Activated naive CD4-positive, alpha-beta T cell (primary cell): ENCODE measurements at places on chromosomes 3 and 15.

DNA sequence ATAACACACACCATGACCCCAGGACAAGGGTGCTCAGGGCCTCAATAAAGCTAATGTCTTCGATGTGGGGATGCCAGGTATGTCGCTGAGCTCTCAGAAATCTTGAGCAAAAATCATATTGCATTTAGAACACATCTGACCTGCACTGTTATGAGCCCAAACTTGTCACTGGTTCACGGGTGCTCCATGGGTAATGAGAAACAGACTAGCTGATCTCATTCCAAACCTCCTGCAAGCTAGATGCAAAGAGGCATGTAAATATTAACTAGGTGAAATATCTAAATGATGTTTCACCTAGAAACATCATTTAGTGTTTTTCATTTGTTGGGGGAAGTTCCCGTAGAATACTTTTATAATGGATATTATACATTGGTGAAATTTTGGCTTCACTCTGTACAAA lies 549.4 kb downstream of the OCA2 start:
- no peak for DNase-seq

DNA sequence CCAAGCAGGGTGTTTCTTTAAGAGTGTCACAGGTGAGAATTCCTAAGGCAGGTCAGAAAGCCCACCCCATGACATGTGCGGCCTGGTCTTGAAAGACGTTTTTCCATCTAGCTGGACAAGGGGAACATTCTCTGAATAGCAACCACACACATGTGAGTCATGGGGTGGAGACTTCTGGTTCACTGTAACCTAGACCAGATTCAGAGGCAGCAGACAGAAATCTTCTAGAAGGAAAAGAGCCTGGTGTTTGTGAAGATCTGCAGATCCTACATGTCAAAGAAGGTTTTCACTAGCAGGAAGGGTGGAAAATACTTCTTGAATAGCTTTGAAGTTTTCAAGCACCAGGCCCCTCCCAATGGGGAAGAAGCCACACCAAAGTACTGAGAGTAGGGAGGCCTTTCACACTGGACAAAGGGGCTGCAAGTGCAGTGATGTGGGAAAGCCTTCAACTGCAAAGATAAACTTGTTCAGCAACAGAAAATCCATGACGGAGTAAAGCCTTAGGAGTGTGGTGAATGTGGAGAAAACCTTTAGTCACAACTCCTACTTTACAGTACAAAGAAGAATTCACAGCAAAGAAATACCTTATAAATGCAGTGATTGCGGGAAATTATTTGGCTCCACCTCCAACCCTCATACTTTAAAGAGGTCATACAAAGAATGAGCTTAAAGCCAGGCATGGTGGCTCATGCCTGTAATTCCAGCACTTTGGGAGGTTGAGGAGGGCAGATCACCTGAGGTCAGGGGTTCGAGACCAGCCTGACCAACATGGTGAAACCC lies 17.6 kb downstream of the ADAM10 start:
- DNase-seq = no peak

GRCh38 chr3:187919544-187919943 lies 174.3 kb upstream of the BCL6 start:
- DNase-seq = no peak

GRCh38 chr3:16400106-16400931 lies 113.2 kb downstream of the RFTN1 start:
- no peak for DNase-seq

GRCh38 chr15:66403323-66403722 lies 16.6 kb downstream of the MAP2K1 start:
- no peak for DNase-seq

DNA sequence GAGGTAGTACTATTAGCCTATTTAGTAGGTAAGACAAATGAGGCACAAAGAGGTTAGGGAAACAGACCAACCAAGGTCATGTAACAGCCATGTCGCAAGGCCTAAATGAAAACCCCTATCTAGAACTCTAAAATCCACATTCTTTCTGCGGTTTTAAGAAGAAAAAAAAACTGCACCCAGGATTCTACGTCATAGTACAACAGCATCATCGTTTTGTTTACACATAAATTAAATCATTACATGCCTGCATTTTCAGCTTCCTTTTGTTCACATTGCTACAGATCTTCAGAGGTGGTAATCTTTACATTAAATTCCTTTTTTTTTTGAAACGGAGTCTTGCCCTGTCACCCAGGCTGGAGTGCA lies 548 bp upstream of the PSMD6 start:
- DNase-seq = no peak

DNA sequence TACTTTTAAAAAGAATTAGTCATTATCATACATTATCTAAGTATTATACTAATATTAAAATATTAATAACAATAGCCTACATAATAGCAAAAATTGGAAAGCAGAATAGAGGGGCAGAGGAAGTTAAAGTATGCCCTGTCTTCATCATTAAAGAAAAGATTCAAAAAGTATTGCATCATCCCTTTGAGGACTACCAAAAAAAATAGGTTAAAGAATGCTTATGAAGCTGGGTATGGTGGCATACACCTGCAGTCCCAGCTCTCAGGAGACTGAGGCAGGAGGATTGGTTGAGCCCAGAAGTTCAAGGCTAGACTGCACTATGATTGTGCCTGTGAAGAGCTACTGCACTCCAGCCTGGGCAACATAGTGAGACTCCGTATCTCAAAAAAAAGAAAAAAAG lies 207.7 kb downstream of the STT3B start:
- no peak for DNase-seq

GRCh38 chr3:186277268-186277909 lies 84.6 kb downstream of the DGKG start:
- no peak for DNase-seq

DNA sequence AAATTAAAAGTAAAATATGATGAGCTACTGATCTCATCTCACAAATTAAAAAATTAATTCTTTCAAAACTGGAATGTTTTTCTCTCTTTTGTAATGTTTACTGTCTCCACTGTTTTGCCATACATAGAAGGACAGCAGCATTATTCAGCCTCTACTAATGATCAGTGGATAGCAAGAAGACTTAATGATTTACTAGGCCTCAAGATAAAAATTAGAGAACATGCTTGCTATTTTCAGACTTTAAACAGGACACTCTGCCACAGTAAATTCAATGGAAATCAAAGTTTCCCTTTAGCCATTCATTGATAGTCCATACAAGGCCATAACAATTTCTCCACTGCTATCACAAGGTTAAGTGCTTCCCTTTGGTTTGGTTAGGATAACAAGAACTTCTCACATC lies 129.4 kb downstream of the TMCC1 start:
- DNase-seq = no peak

DNA sequence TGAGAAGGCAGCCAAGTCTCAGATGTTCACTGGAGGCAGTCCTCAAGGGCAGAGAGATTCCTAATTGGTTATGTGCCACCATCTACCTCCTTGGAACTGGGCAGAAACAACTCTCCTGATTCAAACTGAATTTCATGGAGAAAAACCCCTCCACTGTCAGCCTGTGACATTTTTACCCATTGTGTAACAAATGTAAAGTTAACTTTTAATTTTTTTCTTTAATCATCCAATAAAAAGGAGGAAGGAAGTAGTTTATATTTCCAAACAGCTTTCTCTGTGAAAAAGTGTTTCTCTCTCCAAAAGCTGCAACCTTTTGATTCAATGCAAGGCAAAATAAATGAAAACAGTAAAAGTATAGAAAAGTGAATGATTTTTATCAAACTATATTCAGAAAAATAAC lies 510 bp upstream of the COLQ start:
- DNase-seq = no peak

GRCh38 chr3:54670201-54671000 lies 257.5 kb downstream of the LRTM1 start:
- DNase-seq = no peak

DNA sequence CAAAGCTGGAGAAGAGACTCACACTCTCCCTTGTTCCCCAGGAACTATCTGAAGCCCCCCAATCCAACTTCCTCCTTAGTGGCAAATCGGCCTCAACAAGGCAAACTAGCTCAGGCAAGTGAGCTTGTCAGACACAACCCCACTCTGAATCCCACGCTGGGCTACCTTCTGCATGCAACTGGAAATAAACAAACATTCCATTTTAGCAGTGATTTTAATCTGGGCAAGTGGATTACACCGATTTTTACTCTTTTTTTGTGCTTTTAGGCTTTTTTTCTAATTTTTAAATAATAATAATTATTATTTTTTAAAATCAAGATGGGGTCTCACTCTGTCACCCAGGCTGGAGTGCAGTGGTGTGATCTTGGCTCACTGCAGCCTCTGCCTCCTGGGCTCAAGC lies 2.9 kb upstream of the NOX5 start:
- no peak for DNase-seq

DNA sequence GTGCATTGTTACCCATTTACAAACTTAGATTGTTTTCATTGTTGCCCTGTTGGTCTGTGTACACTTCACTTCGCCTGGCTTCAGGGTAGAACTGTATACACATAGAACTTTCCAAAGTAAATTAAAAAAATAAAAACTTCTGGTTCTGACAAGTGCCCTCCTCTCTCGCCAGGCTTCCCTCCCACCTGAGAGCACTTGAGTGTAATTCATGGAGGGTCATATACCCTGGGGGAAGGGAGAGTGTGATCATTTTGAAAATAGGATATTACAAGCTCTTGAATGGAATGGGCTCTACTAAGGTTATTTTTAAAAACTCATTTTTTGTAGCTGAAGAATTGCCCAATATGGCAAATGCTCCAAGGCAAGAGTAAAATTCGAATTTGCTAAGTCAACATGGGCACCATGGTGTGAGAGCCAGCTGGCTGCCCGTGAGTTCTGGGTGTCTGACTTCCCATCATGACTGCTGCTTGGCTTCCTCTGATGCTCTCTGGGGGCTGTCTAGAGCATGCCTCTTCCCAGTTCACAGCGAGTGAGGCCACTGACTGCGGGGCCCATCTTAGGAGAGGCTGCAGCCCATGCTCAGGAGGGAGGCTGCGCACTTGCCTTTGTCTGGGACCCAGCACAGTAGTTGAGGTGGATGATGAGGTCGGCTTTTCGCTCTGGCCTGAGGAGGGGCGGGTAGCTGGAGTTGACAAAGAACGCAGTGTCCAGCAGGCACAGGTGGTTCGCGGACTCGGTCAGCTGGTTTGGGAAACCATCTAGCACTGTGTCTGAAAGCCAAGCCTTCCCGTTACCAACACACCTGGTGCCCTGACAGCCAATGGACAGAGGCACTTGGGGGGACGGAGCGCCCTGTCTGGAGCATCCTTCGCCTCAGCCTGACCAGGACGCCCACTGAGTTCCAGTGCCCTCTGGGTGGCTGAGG lies 13.1 kb upstream of the EHD4 start:
- no peak for DNase-seq

GRCh38 chr3:23099677-23100076 lies 103.5 kb upstream of the UBE2E2 start:
- no peak for DNase-seq

DNA sequence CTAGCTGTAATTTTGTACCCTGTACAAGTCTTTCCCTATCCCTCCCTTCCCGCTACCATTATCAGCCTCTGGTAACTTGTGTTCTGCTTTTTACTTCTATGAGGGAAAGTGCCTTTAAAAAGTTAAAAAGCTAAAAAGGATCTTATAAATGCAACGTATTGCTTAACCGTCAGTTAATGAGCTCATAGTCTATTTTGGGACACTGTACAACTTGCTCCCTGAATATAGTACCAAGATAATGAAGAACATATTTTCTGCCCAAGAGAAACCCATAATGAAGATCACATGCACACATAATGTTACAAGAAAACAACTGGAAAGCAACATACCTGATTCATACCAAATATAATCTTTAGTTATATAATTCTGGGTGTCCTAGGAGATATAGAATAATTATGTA lies 22.6 kb downstream of the ZIC1 start:
- no peak for DNase-seq

DNA sequence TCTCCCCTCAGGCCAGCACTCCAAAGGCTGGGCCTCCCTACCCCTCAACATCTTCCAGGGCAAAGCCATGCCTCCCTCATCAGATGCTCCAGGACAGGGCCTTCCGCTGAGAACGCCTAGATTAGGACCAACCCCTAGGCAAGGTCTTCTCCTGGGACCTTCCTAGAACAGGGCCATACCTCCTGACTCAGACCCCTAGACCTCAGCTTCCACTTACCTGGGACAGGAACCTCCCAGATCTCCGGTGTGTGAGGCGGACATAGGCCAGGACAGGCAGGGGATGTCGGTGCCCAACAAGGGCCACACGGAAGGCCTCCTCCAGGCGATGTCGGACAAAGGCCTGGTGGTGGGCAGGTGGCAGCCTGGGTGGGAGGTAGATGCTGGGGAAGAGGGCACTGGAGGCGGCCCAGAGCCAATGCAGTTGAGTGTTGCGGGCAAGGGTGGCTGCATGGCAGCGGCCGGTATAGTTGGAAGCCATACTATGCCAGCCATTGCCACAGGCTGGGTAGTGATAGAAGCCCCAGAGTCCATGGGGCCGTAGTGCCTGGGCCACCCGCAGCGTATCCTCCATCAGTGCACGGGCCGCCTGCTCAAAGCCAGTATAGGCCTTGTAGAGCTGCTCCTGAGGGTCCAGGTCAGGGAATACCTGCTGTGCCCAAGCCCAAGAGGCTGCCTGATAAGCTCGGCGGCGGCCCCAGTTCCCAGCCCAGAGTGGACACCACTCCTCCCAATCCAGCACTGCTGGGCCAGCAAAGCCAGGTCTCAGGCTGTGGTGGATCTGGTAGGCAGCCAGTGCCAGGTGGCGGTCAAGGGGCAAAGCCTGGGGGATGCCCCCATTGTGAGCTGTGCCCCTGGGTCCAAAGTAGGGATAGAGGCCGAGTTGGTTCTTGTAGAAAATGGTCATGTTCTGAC lies 2.5 kb upstream of the IFRD2 start:
- no peak for DNase-seq

DNA sequence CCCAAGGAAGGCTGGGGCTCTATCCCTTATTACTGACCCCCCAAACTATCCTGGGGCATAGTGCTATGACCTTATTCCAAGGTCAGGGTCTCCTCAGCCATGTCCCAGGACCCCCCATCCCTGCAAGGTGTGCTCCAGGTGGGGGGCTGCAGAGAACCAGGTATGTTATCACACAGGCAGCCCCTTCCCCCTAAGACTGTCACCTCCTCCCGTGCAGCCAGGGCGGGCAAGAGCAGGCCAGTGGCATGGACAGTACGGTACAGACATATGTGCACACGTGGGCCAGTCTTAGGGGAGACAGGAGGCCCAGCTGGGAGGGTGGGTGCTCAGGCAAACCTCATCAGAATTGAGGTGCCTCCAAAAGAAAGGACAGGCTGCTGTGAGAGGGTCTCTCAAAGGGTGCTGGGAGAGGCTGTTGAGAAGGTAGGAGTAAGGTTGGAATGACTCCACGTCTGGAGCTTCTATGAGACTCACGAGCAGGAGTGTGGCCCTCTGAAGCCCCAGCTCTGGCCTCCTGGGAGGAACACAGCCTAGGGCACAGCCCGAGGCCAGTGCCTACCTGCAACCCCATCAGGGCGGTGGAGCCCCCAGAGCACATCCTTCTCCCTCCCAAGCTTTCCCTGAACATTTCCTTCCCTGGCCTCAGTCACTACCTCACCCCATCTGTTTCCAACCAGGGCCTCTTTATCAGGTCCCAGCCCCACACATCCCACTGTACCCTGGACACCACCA lies 1.7 kb upstream of the COL7A1 start:
- no peak for DNase-seq

DNA sequence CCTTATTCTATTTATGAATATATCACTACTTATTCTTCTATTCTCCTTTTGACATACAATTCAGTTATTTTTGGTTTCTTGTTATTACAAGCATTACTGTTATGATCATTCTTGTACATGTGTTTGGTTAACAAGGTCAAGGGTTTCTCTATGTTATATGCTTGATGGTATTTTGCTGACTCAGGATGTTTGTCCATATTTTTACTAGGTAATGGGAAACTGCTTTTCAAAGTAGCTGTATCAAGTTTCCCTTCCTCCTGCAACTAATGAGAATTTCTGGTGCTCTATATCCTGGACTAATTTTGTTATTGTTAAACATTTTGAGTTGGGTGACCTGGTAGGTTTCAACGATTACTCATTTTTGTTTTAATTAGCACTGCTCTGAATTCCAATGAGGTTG lies 841.0 kb downstream of the OTOL1 start:
- DNase-seq = no peak
